Activated naive CD4-positive, alpha-beta T cell treated with anti-CD3 and anti-CD28 coated beads, Interleukin-2, amount 10 ng/mL, durations not matched to agents 7 days and 5 days (primary cell): ENCODE measurements at places on chromosomes 16 and 17.

GRCh38 chr17:83080579-83080857, 1.1 kb downstream of the METRNL start:
- no peak for DNase-seq

GRCh38 chr17:17944242-17944641, 28.0 kb downstream of the TOM1L2 start:
- no peak for DNase-seq

- DNase-seq: no peak
Measured at GRCh38 chr16:67654403-67654911, 5.6 kb downstream of the ACD start.

- no peak for DNase-seq
Measured at GRCh38 chr16:77991701-77992100, 30.6 kb upstream of the CLEC3A start.

DNA sequence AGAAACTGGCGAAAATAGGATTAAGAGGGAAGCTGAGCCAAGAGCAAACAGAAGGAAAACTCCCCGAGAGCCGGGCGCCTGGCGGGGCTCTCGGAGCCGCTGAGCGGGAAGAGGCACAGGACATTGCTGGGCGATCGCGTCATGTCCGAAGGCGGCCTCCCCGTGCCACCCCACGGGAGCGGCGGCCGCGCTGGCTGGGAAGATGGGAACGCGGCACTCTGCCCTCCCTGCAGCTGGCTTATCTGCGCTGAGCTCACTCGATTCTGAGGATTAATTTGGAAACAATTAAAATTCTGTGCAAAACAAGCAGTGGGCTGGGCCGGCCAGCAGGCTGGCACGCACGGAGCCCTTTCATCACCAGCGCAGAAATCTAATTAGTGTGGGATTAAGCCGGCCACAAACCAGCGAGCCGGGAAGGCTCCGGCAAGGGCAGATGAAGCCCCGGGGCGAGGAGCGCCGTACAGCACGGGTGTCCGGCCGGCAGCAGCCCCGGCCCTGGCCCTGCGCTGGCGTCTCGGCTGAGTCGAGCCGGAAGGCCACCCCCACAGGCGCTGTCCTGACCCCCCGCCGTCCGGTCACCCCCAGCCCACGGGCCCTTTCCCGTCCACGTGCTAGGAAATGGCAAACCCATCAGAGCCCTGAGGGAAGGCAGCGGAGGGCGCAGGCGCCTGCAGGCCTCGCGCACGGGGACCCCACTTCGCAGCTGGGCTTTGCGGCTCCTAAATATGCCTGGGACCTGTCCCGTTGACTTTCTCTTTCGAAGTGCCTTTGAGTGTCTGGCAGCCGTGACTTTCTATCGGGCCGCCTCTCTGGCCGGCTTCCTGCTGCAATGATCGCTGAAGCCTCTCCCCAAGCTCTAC, 37.9 kb downstream of the SOX8 start:
- no peak for DNase-seq

DNA sequence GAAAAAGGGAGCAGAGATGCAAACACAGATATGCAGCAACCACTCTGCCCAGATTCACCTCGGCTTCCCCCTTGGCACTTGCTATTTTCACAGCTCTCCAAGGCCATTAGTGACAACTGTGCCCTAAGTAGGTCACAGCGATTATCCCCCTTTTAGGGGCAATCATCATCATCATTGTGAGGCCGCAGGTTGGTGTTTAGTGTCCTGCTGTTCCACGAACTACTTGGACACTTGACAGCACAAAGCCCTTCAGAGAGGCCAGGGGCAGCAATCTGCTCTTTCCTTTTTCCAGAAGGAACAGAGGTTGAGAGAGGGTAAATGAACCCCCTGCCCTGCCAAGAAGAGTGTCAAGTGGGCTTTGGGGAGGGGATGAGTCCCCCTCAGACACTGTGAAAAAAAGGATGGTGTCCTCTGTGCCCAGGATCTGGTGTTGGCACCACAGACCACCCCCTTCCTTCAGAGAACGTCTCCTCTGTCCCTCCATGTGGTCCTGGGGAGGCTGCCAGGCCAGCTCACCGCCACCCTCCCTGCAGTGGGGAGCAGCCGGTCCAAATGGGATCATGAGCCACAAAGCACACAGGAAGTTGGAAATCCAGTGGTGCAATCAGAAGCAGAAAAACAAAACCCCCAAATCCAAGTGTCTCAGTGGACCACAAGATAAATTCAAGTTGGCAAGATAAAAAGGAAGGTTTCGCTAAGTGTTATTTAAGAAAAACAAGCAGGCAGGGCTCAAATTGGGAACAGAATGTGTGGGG, 78.4 kb upstream of the MED9 start:
- DNase-seq: no peak

- DNase-seq: no peak
Measured at GRCh38 chr16:89335803-89336485, 118.4 kb downstream of the ZNF778 start.

DNA sequence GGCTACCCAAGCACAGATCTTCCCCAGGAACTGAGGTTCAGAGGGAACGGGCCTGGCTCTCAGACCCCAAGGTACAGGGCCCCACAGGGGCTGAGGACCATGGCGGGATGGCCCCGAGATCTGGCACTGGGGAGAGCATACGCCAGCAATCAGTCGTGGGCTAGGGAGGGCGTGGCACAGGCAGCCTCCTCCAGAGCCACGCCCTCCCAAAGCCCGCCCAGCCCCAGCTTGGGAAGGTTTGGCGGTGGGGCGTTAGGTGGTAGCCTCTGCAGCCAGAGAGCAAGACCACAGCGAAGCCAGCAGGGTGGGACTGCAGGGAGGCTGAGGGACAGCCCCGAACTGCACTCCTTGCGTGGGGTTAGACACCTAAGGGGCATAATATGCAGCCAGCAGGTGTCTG, 11.6 kb downstream of the WNT9B start:
- DNase-seq: no peak

GRCh38 chr16:67833415-67834241, 8.5 kb upstream of the THAP11 start:
- DNase-seq: peak; percentile 97

GRCh38 chr16:70750893-70751467, 50.0 kb downstream of the VAC14 start:
- peak; percentile 44 for DNase-seq

DNA sequence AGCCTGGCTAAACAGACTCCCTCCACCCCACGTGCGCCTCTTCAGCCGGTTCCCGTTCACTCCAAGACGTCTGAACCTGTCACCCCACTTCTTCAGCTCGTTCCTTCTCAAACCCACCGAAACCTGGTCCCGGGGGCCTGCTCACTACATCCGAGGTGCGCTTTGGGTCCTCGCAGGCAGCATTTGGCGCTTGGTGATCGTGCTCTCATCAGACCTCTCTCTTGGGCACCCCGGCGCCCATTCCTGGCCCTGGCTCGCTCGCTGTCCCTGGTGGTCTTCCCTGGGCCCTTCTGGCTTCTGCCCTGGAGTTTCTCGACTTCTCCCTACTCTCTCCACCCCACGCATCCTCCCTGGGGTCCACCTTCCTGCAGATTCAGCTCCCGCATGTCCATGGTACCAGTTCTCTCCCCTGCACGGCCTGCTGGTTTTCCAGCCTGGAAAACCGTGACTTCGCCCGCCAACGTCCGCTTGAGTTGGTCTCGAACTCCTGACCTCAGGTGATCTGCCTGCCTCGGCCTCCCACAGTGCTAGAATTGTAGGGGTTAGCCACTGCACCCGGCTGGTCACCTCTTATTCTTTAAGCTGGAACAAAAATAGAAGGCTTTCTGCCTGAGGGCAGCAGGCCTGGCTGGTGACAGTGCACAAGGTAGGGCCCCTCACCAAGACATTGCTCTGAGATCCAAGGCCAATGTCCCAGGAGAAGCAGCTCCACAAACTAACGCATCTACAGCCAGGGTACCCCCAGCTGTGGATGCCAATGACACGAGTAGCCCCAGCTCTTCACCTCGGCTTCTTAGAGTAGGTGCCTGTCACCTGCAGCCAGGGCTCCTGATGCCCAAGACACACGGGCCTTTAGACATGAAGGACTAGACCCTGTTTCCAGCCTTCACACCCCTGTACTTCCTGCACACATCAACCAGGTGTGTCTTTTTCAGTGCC, 1.1 kb upstream of the MEAK7 start:
- peak; percentile 21 for DNase-seq

GRCh38 chr17:83058266-83058798, 21.1 kb upstream of the METRNL start:
- no peak for DNase-seq

DNA sequence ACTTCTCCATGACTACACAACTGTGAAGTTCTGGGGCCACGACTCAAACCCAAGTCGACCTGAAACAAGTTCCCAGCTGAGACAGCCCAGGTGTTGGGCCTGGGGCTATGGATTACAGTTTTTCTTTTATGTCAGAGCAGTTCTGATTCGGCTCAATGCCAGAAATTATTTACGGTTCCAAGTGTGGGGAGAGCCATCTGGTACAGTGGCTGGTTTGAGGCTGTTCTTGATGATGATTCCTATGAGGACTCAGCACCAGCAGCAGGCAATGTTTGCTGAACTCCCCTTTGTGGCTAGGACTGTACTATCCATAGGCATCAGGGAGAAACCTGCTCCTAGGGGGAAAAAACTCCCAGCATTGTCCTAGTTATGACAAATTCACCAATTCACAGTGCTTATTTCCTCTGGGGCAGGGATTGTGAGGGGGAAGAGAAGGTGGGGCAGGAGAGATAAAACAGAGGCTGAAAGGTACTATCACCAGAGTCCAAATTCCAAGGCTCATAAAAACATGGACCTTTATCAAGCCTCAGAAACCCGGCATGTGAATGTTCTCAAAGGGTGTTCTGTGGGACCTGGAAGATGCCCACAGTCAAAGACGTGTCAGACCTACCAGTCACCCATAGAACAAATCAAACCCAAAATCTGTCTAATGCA, 18.2 kb upstream of the CMTM4 start:
- DNase-seq: no peak

- no peak for DNase-seq
Measured at GRCh38 chr17:78000341-78000740, 41.8 kb downstream of the TNRC6C start.

DNA sequence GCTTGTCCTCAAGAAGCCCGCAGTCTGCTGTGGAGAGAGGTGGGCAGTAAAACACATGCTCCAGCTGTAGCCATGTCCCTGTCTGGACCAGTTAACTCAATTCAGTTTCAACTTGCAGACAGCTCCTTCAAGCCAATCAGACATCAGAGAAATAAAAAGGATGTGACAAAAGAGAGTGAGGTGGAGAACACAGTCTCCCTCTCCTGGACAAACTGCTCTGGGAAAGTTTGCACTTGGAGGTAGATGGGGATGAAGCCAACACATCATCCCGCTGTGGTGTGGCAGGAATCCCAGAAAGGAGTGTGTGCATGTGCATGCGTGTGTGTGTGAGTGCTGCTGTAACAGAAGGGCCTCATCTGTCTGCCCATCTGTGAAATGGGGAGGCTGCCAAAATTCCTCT, 358.6 kb upstream of the ASIC2 start:
- DNase-seq: no peak

DNA sequence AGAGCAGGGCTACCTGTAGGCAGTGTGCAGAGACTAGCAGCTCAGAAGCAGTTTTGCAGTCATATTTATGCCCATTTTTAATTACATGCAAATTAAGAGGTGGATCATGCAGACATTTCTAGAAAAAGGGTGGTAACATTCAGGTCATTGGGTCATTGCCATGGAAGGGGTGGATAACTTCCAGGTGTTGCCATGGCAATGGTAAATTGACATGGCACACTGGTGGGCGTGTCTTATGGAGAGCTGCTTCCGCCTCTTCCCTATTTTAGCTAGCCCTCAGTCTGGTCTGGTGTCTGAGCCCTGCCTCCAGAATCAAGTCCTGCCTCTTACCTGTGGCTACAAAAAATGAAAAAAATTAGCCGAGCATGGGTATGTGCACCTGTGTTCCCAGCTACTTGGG, 2.8 kb upstream of the DNAI2 start:
- no peak for DNase-seq

- DNase-seq: peak; percentile 51
Measured at GRCh38 chr17:76993651-76994050, 125.4 kb downstream of the MGAT5B start.

DNA sequence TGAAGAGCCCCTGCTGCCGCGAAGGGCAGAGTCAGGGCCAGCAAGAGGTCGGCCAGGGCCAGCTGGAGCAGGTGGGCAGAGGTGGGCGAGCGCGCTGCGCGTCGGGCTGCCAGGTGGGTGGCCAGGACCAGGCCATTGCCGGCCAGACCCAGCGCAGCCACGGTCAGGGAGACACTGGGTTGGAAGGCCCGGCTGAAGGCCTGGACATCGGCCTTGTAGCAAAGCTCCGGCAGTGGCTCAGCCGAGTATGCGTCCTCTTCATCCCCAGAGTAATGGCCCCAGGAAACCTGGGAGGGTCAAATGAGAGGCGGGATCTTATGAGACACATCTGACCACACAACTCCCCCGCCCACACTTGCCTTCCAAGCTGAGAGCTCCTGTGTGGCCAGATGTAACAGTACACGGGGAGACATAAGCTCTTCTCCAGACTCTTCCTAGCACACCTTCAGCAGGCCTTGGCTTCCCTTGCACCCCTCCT, 1.3 kb downstream of the CCR10 start:
- DNase-seq: no peak

DNA sequence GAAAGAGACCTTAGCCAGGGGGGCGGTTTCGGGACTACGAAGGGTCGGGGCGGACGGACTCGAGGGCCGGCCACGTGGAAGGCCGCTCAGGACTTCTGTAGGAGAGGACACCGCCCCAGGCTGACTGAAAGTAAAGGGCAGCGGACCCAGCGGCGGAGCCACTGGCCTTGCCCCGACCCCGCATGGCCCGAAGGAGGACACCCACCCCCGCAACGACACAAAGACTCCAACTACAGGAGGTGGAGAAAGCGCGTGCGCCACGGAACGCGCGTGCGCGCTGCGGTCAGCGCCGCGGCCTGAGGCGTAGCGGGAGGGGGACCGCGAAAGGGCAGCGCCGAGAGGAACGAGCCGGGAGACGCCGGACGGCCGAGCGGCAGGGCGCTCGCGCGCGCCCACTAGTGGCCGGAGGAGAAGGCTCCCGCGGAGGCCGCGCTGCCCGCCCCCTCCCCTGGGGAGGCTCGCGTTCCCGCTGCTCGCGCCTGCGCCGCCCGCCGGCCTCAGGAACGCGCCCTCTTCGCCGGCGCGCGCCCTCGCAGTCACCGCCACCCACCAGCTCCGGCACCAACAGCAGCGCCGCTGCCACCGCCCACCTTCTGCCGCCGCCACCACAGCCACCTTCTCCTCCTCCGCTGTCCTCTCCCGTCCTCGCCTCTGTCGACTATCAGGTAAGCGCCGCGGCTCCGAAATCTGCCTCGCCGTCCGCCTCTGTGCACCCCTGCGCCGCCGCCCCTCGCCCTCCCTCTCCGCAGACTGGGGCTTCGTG, at the start of gene MAPT:
TSS of gene MAPT (plus strand) at position 533 of the 763 bp plus-strand sequence. CDS start 67,784 bp downstream, outside the sequence.
- DNase-seq: peak; percentile 79

- DNase-seq: no peak
Measured at GRCh38 chr16:3193221-3194212, 5.5 kb downstream of the OR1F1 start.

DNA sequence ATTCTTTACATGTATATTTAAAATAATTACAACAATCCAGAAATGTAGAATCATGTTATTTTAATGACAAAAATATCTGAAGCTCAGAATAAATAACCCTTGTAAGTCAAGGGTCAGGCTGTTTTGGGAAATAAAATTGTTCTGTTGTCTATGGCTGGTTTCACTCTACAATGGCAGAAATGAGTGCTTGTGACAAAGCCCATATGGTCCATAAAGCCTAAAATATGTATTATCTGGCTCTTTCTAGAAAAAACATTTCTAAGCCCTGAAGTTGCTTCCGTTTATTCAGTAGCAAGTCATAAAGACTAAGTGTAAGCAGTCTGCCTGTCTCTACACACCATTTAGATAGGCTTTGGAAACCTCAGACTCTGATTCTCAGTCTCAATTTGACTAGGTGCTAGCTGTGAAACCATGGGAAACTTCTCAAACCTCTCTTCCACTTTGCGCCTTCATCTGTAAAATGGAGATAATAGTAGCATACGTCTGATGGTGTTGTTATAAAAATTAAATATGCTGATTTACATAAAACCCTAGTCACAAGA, 365.7 kb upstream of the CA10 start:
- no peak for DNase-seq
